ENCODE measurements at places on chromosomes 6 and 20.

GRCh38 chr6:25478973-25479372 lies 173.0 kb upstream of the SCGN start:
- DNase-seq = no peak

GRCh38 chr6:169847141-169847674 lies 95.8 kb downstream of the ERMARD start:
- DNase-seq = no peak

DNA sequence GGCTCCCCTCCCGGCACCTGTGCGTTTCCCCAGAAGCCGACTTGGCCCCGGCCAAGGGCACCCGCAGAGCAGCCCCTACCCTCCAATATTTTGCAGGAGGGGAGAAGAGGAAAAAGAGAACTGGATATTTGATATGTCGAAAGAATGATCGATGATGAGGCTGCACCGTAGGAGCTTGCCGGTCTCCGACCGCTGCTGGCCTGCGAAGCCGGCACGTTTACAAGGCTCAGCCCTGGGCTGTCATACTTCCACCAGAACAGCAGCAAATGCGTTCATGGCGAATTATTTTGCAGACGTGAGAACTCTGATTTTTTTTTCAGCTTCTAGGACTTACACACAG lies 296.7 kb downstream of the TFAP2C start:
- no peak for DNase-seq

GRCh38 chr20:39106791-39107190 lies 144.6 kb downstream of the DHX35 start:
- no peak for DNase-seq

GRCh38 chr20:33131949-33132473 lies 35.9 kb upstream of the BPIFA2 start:
- DNase-seq = no peak

- peak; percentile 71 for DNase-seq
Observed at GRCh38 chr20:62355516-62355877, 11.6 kb downstream of the LAMA5 start.

DNA sequence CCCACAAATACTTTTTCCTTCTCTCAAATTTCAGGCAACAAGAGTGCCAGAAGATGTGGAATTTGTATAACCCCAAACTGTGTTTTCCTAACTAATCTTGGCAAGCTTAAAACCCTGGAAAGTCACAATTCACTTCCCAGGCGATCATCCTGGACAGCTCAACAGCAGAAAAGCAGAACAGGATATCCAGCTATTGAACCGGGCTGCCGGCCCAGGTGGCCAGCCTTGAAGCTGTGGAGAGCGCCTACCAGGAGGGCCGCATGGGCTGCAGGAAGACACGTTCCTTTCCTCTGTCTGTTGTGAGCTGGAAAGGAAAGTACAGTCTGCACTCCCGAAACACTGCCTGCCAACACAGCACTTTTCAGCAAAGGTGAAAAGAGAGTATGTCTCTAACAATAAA lies 719.7 kb upstream of the MARCKS start:
- peak; percentile 24 for DNase-seq

DNA sequence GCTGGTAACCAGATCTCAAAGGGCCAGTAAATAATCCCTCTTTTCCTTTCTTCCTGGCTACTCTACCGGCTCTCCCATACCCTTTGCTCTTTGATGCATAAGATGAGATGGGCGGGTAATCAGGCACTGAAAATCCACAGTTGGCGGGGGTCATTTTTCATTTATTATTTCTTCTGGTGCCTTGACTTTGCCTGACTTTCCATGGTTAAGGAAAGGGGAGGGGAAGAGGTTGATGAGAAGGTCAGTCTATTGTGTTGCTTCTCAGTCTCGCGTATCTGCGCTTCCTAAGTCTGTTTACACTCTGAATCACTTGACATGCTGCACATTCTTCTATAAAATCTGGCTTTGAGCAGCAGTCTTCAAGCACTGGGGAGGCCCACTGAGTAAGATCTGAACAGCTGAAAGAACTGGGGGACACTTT lies 121.1 kb upstream of the HDGFL1 start:
- peak; percentile 73 for DNase-seq

Data from kidney tubule cell (primary cell).